ENCODE measurements at places on chromosomes 3 and 15. TPM values are rescaled to one million over a fixed set of nuclear protein-coding genes. Genes with fewer than 3 reads are reported as not detected.

The GHRL gene
- polyA plus RNA-seq: not detected

The WDR93 gene
- 0.39 TPM for polyA plus RNA-seq

The CACNA2D3 gene
- polyA plus RNA-seq: 6.2 TPM

The C15orf39 gene
- 0.20 TPM for polyA plus RNA-seq

The DNAH12 gene
- polyA plus RNA-seq: 0.77 TPM

The AGTR1 gene
- polyA plus RNA-seq: 6.6 TPM

The NEO1 gene
- 21.5 TPM for polyA plus RNA-seq

The FHIT gene
- 14.7 TPM for polyA plus RNA-seq

The RRP9 gene
- 6.5 TPM for polyA plus RNA-seq

The THSD4 gene
- polyA plus RNA-seq: 0.24 TPM

The ZNF860 gene
- polyA plus RNA-seq: not detected

The CERS3 gene
- polyA plus RNA-seq: not detected

The IL17RE gene
- polyA plus RNA-seq: 0.42 TPM

The CPN2 gene
- not detected for polyA plus RNA-seq

The ZNF80 gene
- polyA plus RNA-seq: 0.31 TPM

The ZNF35 gene
- polyA plus RNA-seq: 3.8 TPM

The CHST2 gene
- 60.4 TPM for polyA plus RNA-seq

The WNT5A gene
- 9.9 TPM for polyA plus RNA-seq

The TEX55 gene
- not detected for polyA plus RNA-seq

The TRPC1 gene
- polyA plus RNA-seq: 30.1 TPM

The RHCG gene
- 1.0 TPM for polyA plus RNA-seq

The GPR176 gene
- 2.4 TPM for polyA plus RNA-seq

The ERICH6 gene
- polyA plus RNA-seq: not detected

The CCDC80 gene
- 15.4 TPM for polyA plus RNA-seq

The C15orf62 gene
- not detected for polyA plus RNA-seq

The SLC27A2 gene
- not detected for polyA plus RNA-seq

The ACAN gene
- polyA plus RNA-seq: not detected

The ST6GAL1 gene
- polyA plus RNA-seq: 1.5 TPM

The COPS2 gene
- polyA plus RNA-seq: 105 TPM

The SPINT1 gene
- not detected for polyA plus RNA-seq

The HEMK1 gene
- 0.97 TPM for polyA plus RNA-seq

The FBXO40 gene
- polyA plus RNA-seq: 0.84 TPM

The HSPBAP1 gene
- polyA plus RNA-seq: 13.0 TPM

The MME gene
- polyA plus RNA-seq: 2.0 TPM

The RPL14 gene
- polyA plus RNA-seq: 525 TPM

The MUSTN1 gene
- polyA plus RNA-seq: 7.6 TPM

The GOLGA6D gene
- polyA plus RNA-seq: not detected

The ACAA1 gene
- polyA plus RNA-seq: 21.7 TPM

The EPHB1 gene
- polyA plus RNA-seq: 1.4 TPM

The FOXL2 gene
- polyA plus RNA-seq: not detected

The ZNF197 gene
- polyA plus RNA-seq: 11.2 TPM

The ARL8B gene
- 119 TPM for polyA plus RNA-seq

The CAV3 gene
- polyA plus RNA-seq: 1.7 TPM

The SMCO1 gene
- 1.5 TPM for polyA plus RNA-seq

The WDR49 gene
- polyA plus RNA-seq: 3.2 TPM

The C3orf22 gene
- not detected for polyA plus RNA-seq

The SLC22A13 gene
- not detected for polyA plus RNA-seq

The FGF12 gene
- 149 TPM for polyA plus RNA-seq

The RAB11A gene
- 339 TPM for polyA plus RNA-seq

The DZIP1L gene
- polyA plus RNA-seq: not detected

The GOLGA8N gene
- 0.59 TPM for polyA plus RNA-seq

The BHLHE40 gene
- 1.2 TPM for polyA plus RNA-seq

The ZMYND10 gene
- polyA plus RNA-seq: not detected

The SYNPR gene
- polyA plus RNA-seq: 8.6 TPM

The GPR149 gene
- not detected for polyA plus RNA-seq

The CTXN2 gene
- polyA plus RNA-seq: 3.8 TPM

The WDR82 gene
- 13.4 TPM for polyA plus RNA-seq

The NUP210 gene
- polyA plus RNA-seq: 0.90 TPM

All from Purkinje cell (primary cell).